ENCODE measurements at places on chromosomes 1 and 21. TPM values are rescaled to one million over a fixed set of nuclear protein-coding genes. Genes with fewer than 3 reads are reported as not detected.
A peak's percentile ranks its signal among the peaks of the same experiment; 100 is the strongest.

GRCh38 chr1:51518033-51518585 is 957 bp downstream of the EPS15 start:
- DNase-seq: peak; percentile 45

DNA sequence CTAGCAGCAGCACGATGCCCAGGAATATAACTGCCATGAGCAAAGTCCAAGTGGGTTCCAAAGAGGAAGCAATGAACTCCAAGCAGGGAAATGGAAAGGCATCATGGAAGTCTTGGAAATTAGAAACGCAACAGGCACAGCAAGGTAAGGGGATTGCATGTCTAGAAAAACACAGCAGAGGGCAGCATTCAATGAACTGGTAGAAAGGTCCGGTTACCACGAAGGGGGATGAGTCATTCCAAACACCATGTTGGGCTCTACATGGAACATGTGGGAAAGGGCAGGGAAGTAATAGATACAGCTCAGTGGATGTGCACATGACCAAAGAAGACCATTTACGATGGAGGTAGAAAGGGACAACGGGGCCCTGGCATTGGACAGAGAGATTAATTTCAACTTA is 36.4 kb downstream of the RXRG start:
- no peak for DNase-seq

GRCh38 chr1:156583821-156584622 is 4.5 kb downstream of the TTC24 start:
- peak; percentile 71 for DNase-seq

DNA sequence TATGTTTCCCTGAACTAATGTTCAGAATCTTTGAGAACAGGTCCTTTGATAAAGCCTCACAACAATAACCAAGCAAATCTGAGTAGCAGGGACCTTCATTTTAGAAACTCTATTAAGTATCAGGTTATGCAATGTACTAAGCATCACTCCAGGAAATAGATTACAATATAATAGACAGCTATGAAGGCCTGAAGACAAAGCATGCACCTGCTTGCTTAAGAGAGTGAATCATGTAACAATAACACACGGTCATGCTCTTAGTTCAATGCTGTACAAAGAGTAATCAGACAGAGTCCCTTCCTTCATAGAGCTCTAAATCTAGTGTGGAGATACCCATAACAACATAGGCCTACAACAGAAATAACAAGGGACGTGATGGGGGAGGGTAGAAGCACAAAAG is 8.1 kb upstream of the CMPK1 start:
- DNase-seq: no peak

DNA sequence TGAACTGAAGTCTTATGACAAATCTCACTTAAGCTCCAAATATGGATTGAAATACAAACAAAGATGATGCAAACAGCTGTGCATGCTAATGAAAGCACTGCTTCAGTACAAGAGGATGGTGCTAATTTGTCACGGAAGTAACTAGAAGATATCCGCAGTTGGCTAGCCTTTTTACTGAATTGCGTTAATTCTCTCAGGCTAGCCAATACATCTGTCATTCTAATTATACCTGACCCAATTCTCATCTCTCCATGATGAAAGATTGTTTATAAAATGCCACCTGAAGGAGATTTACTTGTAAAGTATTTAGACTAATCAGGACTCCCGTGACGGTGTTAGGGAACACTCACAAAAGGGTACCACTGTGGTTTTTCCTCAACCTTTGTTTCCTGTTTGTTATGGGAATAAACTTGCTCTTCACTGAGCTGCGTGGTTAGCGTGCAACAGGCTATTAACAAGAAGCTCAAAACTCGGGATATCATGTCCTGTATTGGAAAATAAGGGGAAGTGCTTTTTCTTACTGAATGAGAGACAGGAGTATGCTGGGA is 162.5 kb downstream of the APP start:
- DNase-seq: no peak

- DNase-seq: no peak
Observed at GRCh38 chr1:40796939-40797667, 13.5 kb downstream of the KCNQ4 start.

DNA sequence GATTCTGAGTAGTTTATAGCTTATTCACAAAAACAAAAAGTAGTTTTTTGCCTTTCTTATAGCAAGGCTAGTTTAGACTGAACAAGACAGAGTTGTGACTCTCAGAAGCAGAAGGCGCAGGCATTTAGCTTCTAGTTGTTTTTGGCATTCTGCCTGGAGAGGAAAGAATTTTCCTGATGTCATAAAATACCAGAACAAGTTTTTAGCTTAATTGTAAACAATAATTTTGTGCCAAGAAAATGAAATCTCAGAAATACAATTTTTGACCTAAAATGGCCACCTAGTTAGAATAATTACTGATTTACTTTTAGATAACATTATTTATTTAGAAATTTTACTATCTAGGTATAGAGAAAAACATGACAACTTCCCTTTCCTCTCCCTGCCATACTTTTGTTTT is 1.0 kb downstream of the DNAJB4 start:
- peak; percentile 22 for DNase-seq

- DNase-seq: no peak
Observed at GRCh38 chr1:24776821-24777220, 31.6 kb downstream of the CLIC4 start.

DNA sequence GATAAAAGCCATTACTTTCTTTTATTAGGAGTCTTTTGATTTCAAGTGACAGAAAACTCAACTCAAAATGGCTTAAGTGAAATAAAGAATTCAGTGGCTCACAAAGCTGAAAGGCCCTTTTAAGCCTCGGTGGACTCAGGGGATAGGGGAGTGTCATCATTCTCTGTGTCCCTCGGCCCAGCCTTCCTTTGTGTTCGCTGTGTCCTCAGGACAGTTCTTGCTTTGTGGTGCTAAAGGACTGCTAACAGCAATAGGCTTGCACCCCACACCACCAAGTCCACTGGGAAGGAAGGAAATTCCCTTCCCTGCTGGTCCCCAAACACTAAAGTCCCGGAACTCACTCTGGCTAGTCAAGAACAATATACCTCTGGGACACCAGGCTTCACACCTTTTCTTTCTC is 129.2 kb downstream of the NTPCR start:
- no peak for DNase-seq

- no peak for DNase-seq
Observed at GRCh38 chr1:114756949-114757454, 782 bp downstream of the CSDE1 start.

- DNase-seq: no peak
Observed at GRCh38 chr1:196449460-196449859, 158.8 kb downstream of the KCNT2 start.

DNA sequence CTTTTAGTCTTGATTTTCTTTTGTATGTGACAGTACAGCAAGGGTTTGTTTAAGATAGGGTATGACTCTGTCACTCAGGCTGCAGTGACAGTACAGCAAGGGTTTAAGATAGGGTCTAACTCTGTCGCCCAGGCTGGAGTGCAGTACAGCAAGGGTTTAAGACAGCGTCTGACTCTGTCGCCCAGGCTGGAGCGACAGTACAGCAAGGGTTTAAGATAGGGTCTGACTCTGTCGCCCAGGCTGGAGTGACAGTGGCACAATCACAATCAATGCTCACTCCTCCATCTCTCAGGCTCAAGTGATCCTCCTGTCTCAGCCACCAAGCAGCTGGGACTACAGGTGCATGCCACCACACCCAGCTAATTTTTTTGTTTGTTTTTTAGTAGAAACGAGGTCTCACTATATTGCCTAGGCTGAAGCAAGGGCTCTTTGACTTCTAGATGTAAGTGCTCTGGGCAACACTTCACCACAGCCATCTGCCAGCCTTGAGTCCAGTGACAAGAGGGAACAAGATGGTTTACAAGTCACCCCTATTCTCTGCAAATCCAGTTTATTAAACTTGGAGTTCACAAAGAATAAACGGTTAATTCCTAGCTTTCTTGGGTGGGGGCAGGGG is 965 bp upstream of the SH2D5 start:
- no peak for DNase-seq

GRCh38 chr1:189567890-189568289 is 909.8 kb downstream of the BRINP3 start:
- no peak for DNase-seq

GRCh38 chr1:18948913-18949685 is 7.4 kb downstream of the IFFO2 start:
- DNase-seq: no peak

DNA sequence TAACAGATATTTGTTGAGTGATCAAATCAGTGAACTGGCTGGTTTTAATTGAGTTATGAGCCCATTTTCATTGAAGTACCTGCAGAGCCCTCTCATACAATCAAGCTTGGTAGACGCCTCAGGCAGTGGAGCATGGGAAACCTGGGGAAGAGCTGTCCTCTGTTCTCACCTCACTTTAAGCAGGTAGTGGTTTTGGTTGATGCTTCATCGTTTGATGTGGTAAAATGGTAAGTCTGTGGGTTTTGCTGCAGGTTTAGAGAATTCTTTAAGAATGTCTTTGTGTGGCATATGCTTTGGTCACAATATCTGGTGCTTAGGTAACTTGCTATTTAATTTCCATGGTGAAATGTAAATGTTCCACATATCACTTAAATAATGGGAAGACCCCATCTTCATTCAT is 10.0 kb downstream of the LAMC1 start:
- DNase-seq: peak; percentile 40

GRCh38 chr1:211885747-211886522 is 55.4 kb upstream of the LPGAT1 start:
- no peak for DNase-seq

GRCh38 chr1:20848162-20848561 is 61.1 kb upstream of the HP1BP3 start:
- no peak for DNase-seq

GRCh38 chr1:40038697-40039096 is 1.8 kb upstream of the CAP1 start:
- DNase-seq: no peak

GRCh38 chr1:225460021-225460736 is 32.3 kb upstream of the LBR start:
- DNase-seq: no peak

- no peak for DNase-seq
Observed at GRCh38 chr1:170407581-170407980, 124.4 kb upstream of the GORAB start.

DNA sequence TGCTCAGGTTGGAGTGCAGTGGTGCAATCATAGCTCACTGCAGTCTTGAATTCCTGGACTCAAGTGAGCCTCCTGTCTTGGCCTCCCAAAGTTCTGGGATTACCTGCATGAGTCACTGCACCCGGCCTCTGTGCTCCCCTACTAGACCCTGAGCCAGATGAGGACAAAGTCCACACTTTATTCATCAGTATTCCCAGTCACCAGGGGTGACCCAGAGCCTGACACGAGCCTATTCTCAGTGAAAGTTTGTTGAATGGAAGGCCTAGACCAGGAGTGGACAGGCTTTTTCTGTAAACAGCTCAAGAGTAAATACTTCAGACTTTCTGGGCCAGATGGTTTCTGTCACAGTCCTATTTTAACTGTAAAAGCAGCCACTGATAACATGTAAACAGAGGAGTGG is 68.2 kb downstream of the MAB21L3 start:
- DNase-seq: no peak

DNA sequence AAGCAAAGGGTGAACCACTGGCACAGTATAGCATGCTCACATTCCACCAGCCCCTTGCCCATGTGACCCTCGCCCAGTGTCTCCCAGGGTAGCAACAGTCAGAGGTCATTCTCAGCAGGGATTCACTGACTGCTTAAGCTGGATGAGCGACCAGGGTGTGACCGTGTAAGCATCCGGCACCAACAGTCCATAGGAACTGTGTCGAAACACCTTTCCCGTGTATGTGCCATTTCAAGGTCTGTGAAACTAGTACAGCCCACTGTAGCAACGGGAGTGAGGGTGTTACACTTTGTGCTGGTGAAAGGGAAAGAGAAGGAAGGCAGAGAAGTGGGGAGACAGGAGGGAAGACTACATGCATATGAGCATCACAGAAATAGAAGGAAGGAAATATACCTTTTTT is 10.8 kb downstream of the PIK3C2B start:
- DNase-seq: no peak

GRCh38 chr1:109687641-109688499 is at the start of gene GSTM1:
GSTM1 (plus strand) TSS chr1:109687817; CDS start chr1:109687874, 57 bp downstream.
- DNase-seq: no peak

DNA sequence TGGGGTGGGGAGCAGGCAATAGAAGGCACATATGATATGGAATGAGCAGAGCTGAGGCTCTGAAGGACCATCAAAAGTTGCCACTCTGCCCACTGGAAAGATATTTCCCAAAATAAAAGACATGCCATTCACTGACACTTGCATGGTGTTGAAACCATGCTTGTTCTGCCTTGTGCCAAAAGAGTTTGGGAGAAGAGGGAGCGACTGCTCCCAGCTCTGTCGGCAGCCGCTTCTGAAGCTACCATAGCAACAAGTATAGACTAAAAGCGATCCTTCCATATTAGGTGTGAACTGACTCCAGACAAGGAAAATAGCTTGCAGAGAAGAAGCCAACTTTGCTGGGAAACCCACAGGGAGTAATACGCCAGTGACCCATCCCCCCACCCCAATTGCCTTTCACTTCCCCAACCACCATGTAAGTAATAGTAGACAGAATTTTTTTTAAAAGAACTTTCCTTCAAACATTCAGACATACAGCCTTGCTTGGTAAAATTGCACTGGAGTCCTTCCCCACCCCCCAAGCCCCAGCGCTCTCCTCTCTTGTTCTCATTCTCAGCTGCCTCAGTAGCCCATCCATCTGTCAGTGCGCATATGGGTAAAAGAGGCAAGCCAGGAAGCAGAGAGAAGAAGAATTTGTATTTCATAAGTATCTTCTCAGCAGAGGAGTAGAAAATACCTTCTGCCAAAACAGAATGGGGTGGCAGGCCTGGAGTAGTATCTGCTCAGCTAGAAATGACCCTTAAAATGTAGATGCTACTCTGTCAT is 263.7 kb downstream of the OMA1 start:
- no peak for DNase-seq

DNA sequence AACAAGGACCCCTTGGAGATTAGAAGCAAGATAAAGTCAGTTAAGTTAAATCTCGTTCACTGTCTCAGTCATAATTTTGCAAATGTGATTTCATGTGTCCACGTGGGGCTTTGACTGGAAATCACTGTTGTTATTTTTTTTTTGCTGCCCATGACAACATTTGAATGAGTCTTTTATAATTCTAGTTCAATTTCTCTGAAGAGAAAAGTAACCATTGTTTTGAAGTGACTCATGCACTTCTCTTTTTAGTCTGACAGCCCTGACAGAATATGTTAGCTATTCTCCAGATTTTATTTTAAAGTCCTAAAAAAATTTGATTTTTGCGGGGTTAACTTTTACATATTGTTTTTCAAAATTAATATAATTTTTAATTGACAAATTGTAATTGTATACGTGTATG is 30.7 kb upstream of the NLRP3 start:
- no peak for DNase-seq

- DNase-seq: no peak
Observed at GRCh38 chr1:21472861-21473260, 32.9 kb downstream of the NBPF3 start.

- DNase-seq: no peak
Observed at GRCh38 chr1:229271448-229272159, 693 bp downstream of the RAB4A start.

TDRD10 gene
- not detected for total RNA-seq

ZMPSTE24 gene
- 19.7 TPM for total RNA-seq

KCNK2 gene
- total RNA-seq: not detected

KRTAP12-2 gene
- not detected for total RNA-seq

NPPB gene
- not detected for total RNA-seq

PGLYRP3 gene
- total RNA-seq: not detected

MCOLN2 gene
- total RNA-seq: 20.3 TPM

HLX gene
- 0.14 TPM for total RNA-seq

CYP2J2 gene
- 0.20 TPM for total RNA-seq

C1orf185 gene
- total RNA-seq: not detected

PPIE gene
- 67.7 TPM for total RNA-seq

RNU1-2 gene
- 3,866 TPM for total RNA-seq

CDK18 gene
- total RNA-seq: 0.78 TPM

All from CD4-positive, alpha-beta memory T cell (primary cell).